OCI-LY7 (cell line): ENCODE measurements at places on chromosomes 11 and 22. TPM values are rescaled to one million over a fixed set of nuclear protein-coding genes. Genes with fewer than 3 reads are reported as not detected.

Gene CD44
- total RNA-seq: 0.07 and 0.55 TPM in 2 replicates

Gene PHOX2A
- not detected in 2 replicates for total RNA-seq

DNA sequence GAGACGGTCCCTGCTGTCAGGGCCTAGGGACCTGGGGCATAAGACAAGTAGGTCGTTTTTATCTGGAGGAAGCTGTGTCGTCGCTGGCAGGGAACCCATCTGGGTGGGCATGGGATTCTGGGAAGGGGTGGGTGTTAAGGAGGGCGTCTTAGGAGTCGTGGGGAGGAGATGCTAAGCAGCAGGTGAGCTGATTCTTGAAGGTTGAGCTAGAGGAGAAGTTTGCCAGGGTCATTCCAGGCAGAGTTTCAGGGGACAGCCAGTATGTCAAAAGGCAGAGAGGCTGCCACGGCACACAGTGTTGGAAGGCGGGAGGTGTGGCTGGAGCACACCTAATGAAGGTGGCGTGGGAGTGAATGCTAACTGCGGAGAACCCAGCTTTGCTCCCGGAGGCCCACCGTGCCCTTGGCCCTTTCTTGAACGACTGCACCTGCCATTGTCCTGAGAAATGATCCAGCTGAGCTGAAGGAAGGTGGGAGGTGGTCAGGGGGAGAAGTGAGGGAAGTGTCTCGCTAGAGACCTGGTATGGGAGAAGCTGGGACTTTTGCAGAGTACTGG, 1.3 kb downstream of the FAM118A start:
- DNase-seq: no peak

GRCh38 chr11:96288915-96289314, 54.1 kb downstream of the MAML2 start:
- no peak for DNase-seq

- DNase-seq: no peak
Observed at GRCh38 chr22:21887841-21888240, 20.4 kb upstream of the MAPK1 start.

- peak; percentile 69 for DNase-seq
Observed at GRCh38 chr11:36411202-36411640, 98.9 kb downstream of the TRAF6 start.

Gene DEFB131B
- not detected in 2 replicates for total RNA-seq

DNA sequence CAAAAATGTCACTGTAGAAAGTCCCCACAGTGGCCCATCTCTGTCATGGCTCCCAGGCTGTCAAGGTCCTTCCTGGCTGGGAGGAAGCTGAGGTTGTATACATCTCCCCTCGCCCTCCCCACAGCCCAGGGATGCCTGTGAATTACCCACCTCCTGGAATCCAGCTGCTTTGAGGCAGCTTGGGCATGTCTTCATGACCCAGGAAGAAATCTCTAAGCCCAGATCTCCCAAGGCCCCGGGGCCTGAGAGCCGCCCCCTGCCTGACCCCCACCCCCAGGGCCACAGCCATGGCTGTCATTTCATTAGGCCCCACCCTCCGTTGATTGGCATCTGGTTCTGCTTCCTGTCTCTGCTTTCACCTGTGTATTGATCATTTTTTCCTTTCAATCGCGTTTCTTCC, 207.5 kb downstream of the TBC1D22A start:
- DNase-seq: no peak

GRCh38 chr11:76756341-76756741, 26.8 kb upstream of the TSKU start:
- no peak for DNase-seq

Gene MIOX
- 0.53 and 0.74 TPM in 2 replicates for total RNA-seq

DNA sequence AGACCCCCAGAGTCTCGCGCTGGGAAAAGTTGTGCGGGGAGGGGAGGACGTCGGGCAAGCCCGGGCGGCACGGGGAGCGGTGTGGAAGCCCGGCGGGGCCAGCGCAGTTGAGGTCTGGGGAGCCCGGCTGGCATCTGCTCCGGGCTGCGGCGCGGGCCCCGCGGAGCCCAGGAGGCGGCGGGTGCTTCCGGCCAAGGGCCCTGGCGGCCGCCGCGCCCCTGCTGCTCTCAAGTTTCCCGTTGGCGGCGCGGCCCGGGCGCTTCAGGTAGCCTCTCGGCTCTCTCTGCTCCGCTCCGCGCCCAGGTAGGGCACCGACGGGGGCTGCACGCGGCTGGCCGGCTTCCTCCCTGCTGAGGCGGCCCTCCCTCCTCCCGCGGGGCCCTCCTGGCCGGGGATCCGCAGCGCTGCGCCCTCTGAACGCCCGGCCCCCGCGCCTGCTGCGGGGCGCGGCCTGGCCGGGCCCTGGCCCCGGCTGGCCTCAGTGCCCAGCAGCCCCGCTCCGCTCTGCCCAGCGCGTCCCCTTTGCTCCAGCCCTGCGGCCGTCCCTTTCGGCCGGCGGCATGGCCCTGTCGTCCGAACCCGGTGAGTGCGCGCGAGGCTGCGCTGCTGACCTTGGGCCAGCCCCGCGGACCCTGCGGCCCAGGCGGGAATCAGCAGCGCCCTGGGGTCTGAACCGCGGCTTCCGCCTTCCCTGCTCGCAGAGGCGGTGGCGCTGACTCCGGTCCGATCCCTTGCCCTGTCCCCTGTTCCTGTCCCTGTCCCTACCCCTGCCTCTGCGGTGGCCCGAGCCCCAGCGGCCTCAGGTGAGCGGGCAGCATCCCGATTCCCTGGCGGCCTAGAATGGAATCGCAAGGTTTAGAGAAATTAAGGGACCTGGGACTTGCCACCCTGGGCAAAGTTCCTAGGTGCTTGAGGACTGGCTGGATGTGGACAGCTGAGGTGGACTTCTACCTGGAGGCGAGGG, 4.3 kb upstream of the AMPD3 start:
- DNase-seq: no peak

GRCh38 chr22:33526434-33527107, 393.7 kb downstream of the LARGE1 start:
- no peak for DNase-seq

DNA sequence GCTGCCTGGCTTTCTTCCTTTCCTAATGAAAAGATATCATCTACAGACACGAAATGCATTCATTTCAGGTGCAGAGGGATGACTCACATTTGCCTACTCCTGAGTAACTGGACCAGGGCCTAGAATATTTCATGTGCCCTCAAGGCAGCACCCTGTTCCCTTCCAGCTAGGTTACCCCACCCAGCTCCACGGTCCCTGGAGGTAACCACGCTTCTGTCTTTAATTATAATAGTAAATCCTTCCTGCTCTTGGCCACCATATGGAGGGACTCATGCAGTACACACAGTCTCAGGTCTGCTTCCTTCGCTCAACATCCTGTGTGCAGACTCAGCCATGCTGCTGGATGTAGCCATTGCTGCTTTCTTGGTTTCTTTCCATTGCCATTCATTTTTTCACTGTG, 22.3 kb downstream of the DHCR7 start:
- peak; percentile 73 for DNase-seq

Gene PRAME
- total RNA-seq: not detected in 2 replicates

- peak; percentile 89 for DNase-seq
Observed at GRCh38 chr22:19909350-19910179, 32.0 kb upstream of the COMT start.

GRCh38 chr11:65919141-65919572, at the start of gene DRAP1:
Gene DRAP1 (plus strand): TSS chr11:65919426. CDS start chr11:65919502, 76 bp downstream.
- peak; percentile 99 for DNase-seq

Gene RFPL2
- total RNA-seq: not detected in 2 replicates

- DNase-seq: no peak
Observed at GRCh38 chr22:50257451-50258360, 3.8 kb downstream of the MAPK12 start.

GRCh38 chr11:62817129-62817528, 11.9 kb upstream of the NXF1 start:
- no peak for DNase-seq

Gene IGSF22
- not detected in 2 replicates for total RNA-seq

Gene LSP1
- 225 and 303 TPM in 2 replicates for total RNA-seq

DNA sequence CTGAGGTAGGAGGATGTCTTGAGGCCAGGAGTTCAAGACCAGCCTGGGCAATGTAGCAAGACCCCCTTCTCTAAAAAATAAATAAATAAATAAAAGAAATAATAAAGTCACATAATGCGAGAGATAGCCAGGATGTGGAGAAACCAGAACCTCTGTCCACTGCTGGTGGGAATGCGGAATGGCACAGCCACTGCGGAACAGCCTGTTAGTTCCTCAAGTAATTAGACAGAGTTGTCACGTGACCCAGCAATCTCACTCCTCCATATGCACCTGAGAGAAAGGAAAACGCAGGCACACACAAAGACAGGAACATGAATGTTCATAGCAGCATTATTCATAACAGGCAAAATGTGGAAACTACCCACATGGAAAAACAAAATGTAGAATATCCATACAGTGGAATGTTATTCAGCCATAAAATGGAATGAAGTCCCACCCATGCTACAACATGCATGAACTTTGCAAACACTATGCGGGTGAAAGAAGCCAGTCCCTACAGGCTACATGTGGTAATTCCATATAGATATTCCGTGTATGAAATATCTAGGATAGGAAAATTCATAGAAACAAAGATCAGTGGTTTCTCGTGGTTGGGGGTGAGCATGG, 27.4 kb downstream of the LIF start:
- DNase-seq: no peak

DNA sequence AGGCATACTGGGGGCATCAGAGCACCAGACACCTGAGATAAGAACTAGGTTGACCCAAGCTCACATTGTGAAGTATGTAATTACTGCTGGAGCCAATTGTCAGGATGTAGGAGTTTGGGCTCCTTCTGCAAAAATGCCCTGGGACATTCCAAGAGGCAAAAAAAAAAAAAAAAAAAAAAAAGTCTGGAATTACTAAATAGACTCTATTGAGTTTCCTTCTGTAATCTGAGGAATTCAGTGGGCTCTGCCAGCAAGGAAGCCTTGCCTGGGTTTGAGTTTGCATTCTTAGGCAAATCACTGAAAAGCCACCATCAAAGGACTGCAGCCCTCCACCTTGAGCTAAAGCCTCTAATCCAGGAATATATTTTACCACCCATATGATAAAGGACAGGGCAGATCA, 8.0 kb upstream of the CAVIN3 start:
- no peak for DNase-seq

DNA sequence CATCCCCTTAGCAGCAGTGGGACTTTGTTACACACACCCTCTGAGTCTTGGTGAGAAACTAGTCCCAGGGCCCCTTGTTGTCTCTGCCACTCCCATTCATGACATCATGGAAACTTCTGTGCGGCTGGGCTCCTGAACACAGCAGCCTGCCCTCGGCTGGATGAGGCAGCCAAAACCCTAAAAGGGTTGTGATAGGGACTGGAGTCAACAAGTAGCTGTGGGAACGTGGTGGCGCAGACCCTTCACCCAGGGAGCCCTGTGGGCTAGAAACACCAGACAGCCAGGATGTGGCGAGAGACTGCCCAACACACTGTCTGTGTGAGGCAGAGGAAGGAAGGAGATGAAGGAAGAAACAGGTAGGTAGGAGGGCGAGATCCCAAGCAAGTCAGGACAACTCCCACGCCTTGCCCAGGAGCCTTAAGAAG, 3.9 kb downstream of the CD3D start:
- DNase-seq: peak; percentile 82

DNA sequence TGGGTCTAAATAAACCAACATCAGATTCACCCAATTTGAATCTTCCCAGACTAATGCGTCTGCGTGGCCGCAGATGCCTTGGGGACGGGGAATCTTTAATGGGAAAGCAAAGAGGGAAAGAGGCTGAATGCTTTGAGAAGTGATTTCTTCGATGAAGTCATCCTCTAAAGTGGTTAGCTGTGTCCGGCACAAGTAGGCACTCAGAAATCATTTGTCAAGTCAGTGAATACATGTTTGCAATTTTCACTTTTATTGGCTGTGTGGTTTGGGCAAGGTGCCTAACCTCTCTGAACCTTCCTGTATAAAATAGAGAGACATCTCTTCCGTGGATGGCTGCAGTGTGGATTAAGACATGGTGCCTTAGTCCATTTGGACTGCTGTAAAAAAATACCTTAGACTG, 19.7 kb upstream of the IFT27 start:
- DNase-seq: no peak

GRCh38 chr11:26018336-26018735, 313.6 kb upstream of the ANO3 start:
- no peak for DNase-seq

Gene HTR3A
- not detected in 2 replicates for total RNA-seq

DNA sequence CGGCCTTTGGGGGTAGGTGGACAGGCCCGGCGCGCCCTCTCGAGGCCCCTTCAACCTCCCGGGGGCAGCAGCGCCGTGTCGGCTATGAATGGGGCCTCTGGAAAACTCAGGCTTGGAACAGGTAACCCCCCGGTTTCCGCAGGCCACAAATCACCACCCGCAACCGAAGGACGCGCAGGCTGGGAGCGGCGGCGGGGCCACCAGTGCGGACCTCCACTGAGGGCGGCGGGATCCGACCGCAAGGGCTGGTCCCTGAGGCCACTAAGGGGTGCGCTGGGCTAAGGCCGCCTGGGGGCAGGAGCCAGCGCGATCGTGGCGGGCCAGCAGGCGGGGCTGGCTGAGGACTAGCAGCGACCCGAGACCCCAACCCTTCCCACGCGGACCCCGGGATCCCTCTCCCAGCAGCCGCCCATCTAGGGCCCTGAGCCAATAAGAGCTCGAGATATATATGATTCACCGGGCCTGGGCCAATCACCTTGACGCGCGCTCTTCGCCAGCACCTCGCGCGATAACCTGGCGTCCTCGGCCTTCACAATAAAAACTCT, 609 bp upstream of the ATF4 start:
- peak; percentile 99 for DNase-seq

- peak; percentile 12 for DNase-seq
Observed at GRCh38 chr22:19480789-19481188, 1.1 kb downstream of the CDC45 start.

GRCh38 chr11:109957601-109958000, 135.6 kb upstream of the ZC3H12C start:
- DNase-seq: no peak

Gene NLRP6
- total RNA-seq: 0.65 and 2.0 TPM in 2 replicates

GRCh38 chr11:85918910-85919794, 64.0 kb downstream of the CCDC83 start:
- DNase-seq: no peak

Gene FAT3
- total RNA-seq: not detected in 2 replicates

Gene TMX2
- 60.2 and 66.9 TPM in 2 replicates for total RNA-seq

Gene GPR152
- total RNA-seq: not detected in 2 replicates

DNA sequence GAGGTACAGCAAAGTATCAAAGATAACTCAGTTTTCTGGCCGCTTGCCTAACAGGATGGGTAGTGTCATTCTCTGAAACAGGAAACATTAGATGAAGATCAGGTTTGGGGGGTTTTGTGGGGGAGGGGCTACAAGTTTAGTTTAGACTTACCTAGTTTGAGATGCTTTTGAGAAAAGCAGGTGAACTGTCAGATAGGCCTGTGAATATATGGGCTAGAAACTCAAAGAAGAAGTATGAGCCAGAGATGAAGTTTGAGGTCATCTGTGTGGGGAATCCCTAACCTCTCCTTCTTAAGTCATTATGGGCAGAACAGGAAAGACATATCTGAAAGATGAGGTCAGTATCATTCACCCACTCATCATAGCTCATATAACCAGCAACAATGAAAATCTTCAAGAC, 11.9 kb downstream of the HOATZ start:
- DNase-seq: no peak

Gene MADD
- total RNA-seq: 47.8 and 48.8 TPM in 2 replicates

Gene TBX1
- 0.23 TPM in 1 of 2 replicates, not detected in the other for total RNA-seq

GRCh38 chr11:18769802-18770456, 21.7 kb downstream of the PTPN5 start:
- DNase-seq: peak; percentile 20

GRCh38 chr11:7540830-7541555, 27.2 kb downstream of the PPFIBP2 start:
- DNase-seq: no peak

Gene C11orf42
- total RNA-seq: not detected in 2 replicates

Gene CNTN5
- not detected in 2 replicates for total RNA-seq

Gene POGLUT3
- total RNA-seq: not detected in 2 replicates
